Progenitor cell of endocrine pancreas (in vitro differentiated cells): ENCODE measurements at places on chromosomes 11 and 22.

DNA sequence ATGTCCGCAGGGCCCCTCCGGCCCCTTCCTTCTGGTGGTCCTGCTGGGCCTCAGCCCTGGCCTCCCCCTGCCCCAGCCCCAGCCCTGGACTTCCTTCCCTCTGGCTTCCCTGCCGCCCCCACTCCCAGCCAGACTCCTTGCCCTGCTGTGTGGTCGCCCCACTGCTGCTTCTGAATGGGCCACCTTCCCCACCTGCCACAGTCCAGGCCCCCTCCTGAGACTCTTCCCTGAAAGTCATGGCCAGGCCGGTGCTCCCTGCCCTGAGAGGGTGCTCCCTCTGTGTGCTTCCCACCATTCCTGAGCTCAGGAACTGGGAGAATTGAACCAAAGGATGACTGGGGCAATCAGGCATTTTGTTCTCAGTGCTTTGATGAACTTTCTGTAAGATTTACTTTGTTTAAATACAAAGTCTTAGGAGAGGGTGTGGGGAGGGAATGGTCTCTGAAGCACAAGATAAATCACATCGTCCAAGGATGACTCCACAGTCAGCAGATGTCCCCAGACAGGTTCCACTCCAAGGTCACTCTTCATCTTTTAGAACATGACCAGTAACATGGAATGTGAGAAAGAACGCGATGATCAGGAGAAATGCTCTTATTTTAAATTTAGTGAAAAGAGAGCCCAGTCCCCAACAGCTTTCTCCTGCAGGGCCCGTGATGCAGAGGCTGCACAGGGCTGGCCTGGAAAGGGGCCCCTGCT is 774 bp downstream of the APOBEC3D start:
- no peak for DNase-seq

DNA sequence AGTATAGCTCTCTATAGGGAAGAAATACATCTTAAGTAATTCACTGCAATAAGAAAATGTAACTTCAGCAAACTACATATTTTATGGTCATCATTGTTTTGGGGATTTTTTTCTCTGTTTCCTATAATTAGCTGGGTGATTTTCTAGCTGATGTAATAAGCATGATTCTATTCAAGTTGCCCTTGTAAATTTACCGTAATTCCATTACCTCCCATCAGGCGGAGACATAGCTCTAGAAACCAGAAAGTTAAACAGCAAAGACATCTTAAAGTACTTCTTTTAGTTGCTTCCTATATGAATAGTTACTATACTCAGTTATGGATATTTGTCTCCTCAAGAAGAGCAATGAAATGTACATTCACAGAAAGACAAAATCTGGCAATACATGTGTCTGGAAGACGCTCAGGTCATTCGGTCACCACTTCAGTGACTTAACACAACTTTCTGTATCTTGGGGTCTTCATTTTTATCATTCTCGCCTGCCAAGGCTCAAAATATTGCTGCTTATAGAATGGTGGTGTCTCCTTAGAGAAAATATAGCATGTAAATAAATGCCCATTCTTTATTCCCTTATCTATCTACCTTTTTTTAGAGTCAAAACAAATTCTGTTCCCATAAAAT is 239.9 kb upstream of the ZC3H12C start:
- no peak for DNase-seq

- DNase-seq, result no peak
These were observed 3.3 kb upstream of the ANKRD13D start for GRCh38 chr11:67285541-67286498.

- no peak for DNase-seq
These were observed 55.9 kb downstream of the LRRC32 start for GRCh38 chr11:76614471-76615179.

DNA sequence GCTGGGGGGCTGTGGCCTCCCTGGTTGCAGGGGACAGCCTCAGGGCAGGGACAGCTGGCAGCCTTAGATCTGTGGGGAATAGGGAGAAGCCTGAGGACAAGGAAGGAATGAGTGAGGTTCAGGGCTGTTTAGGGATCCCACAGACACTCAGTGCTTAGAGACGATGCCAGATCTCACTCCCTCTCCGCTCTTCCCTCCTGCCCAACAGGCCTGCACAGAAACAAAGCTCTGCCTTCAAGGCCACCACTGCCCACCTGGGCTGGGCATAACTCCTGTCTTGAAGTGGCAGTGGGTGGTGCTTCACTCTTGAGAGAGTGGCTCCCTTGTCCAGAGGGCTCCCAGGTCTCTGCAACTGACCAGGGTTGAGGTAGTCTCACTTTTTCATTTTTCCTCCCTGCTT is 13.1 kb upstream of the CENATAC start:
- DNase-seq, result no peak

GRCh38 chr11:60750911-60751310 is 5.8 kb upstream of the MS4A15 start:
- no peak for DNase-seq

DNA sequence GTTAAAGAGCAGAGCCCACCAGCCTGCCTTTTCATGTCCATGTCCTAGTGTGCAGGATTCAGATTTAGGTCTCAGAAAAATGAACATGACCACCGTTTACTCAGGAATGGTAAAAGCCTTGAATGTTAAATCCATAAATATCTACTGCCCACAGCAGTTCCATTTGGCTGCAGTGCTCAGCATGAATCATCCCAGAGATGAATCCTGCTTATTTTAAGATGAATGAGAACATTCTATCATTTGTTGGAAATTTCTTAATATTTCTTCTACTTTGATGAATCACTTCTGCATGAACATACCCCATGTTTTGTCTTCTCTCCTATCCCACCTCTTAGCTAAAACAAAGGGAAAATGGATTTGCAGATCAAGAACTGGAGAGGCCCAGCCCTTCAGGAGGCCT is 47.5 kb upstream of the AQP11 start:
- no peak for DNase-seq

- no peak for DNase-seq
These were observed 38.5 kb upstream of the SPON1 start for GRCh38 chr11:13923716-13924650.

- DNase-seq, result no peak
These were observed 1246.1 kb upstream of the TENM4 start for GRCh38 chr11:80686889-80687288.

DNA sequence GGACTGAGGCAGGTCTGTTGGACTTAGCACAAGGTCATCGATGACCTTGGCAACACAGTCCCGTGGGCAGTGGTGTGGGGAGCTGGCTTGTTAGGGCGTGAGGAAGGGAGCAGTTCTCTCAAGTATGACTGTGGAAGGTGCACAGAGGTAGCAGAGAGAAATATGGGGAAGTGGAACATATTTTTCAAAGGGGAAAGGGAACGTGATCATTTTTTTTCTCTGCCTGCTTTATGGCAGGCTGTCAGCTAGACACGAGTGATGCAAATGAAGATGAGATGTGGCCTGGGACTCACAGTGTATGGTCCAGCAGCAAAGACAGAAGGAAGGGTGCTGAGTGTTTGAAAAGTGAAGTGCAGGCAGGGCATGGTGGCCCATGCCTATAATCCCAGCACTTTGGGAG is 30.6 kb downstream of the ADAMTS8 start:
- DNase-seq, result no peak

GRCh38 chr22:49300951-49301397 is 526.7 kb downstream of the BRD1 start:
- peak; percentile 4 for DNase-seq
